Endothelial cell (in vitro differentiated cells): ENCODE measurements at places on chromosomes 5 and 9.

DNA sequence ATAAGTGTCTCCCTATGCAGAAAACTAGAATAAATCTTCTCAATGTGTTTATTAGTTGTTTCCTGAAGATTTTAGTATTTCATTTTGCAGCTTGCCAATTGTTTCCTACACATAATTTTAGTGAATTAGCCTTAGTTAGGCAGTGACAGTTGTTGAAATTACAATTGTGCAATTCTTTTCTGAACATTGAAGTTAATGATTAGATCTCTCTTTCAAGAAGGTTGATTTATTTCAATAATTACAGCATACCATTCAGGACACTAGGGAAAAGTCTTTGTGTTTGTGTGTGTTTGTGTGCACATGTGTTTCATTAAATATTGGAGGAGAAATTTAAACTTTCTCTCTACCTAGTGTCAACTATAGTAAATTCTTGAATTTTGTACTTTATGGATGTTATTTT, 199.6 kb upstream of the MPDZ start:
- no peak for DNase-seq

- no peak for DNase-seq
Observed at GRCh38 chr9:112218908-112219307, 43.8 kb upstream of the SUSD1 start.

DNA sequence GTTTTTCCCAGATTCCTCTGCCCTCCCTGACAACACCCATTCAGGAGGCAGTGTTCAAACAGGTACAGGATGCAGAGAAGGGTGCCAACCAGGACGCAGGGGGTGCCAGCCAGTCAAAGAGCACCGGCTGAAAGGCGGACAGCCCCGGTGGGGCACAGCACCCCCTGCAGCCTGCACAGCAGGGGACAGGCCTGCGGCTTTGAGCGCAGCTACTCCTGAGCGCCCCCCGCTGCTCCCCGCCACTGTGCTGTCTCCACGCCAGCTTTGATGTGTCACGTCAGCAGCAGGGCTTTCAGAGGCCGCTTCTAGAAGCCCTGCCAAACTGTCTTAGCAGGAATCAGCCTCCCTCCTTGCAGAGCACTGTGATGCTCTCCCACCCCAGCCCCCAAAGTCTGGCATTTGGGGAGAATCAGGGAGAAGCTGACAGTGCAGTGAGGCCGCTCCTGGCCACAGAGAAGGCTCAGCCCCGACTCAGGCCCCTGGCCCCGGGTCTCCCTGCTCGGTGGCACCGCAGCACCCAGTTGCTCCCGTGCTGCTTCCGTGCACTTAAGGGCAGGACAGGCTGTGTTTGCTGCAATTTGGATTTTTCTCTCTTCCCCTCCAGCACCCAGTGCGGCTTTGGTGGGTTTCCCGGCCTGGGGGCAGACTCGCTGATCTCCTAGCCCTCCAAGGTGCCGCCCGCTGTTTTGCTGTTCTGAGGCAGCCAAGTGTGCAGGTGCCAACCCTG, 20.3 kb downstream of the AK8 start:
- DNase-seq: no peak

DNA sequence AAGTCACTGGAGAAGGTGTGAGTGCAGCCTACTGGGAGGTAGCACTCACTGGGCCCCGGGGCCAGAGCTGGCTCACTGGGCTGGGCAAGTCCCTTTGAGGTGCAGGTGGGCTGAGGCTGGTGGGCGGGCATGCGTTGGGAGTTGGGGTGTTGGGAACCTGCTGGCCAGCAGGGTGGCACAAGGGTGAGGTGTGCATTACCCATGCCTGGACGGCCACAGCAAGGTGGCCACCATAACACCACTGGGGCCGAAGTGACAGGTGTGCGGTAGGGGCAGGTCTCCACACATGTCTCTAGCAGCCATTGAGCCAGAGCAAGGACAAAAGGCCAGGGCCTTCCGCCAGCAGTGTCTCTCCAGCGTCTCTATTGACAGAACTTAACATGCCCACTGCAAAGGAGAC, 22.6 kb downstream of the PRRT1B start:
- no peak for DNase-seq

GRCh38 chr5:31221001-31221400, 27.5 kb downstream of the CDH6 start:
- no peak for DNase-seq

DNA sequence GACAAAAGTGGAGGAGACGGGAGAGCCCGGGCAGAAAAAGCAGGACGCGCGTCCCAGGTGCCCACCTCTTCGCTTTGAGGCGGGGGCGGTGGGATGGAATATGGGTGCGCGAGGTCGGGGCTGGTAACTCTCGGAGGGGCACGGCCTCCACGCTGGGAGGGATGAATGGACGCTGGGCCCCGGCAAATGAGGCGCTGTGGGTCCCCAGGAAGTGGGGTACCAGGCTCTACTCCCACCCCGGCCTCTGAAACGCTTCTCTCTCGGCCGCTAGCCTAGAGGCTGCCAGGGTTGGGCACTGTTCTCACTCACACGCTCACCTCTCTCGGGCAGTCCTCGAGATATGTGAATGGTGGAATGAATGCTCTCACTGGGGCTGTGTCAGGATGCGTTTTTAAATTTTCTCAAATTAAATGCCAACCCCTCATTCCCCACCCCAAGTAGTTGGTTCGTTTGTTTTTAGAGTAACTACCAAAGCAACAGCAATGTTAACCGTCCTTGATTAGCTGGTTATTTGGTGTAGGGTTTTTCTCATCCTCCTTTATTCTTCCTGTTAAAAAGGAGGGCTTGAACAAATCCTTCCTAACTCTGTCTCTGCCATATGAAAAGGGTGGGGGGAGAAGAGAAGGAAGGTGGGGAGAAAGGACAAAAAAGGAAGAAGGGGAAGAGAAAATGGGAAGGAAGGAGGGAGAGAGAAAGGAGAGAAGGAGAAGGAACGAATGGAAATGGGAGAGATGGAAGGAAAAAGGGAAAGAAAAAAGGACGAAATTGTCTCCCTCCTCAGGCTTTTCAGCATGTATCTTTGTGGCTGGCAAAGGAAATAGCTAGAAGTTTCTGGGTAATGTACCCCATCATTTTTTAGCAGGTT, 1.3 kb upstream of the EBF1 start:
- no peak for DNase-seq

DNA sequence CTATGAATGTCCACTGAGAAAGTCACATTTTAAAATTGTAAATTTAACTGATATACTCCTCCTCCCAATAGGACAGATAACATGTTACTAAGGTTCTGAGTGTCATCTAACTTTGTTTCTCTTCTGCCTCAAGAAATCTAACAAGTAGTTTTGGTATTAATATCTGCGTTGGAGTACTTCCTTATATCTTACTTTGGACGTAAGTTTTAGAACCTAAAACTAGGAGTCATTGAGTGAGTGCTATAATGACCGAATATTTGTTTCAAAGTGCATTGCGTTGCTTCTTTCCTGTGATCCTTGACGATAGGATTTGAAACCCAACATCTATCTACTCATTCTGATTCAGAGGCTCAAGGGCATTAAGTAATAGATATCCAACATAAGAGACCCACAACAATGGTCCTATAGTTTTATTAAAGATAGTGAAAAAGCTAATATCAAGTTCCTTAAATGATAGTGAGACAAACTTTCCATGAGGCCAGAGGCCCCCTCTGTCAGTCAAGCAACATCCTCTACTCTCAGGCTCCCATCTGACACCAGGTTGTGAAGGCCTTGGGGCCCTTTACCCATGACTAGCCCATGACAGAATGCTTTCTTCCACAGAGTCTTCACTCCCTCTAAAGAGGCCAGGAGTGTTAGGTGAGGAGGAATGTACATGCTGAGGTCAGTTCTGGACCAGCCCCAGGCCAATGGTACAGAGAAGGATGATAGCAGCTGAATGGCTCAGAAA, 45.3 kb upstream of the MAP3K1 start:
- no peak for DNase-seq

DNA sequence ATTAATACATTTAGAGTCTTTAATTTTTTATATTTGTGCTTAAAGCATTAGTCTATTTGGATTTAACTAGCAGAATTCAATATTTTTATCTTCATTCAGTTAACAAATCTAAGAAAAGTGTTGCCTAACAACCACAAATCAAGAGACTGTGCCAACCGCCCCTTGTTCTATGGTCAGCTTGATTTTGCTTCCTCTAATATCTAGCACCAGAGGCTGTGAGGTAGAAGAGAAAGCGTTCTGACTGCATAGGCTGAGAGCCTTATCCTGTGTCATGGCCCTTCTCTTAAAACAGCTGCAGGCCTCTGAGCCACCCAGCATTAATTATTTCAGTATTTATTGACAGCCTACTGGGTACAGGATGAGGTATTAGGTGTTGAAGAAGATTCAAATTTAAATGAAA, 693.0 kb upstream of the CDH6 start:
- DNase-seq: no peak

GRCh38 chr9:35516479-35516878, 26.6 kb downstream of the RUSC2 start:
- no peak for DNase-seq

GRCh38 chr9:93354451-93354850, 97.0 kb upstream of the FAM120A start:
- DNase-seq: no peak

DNA sequence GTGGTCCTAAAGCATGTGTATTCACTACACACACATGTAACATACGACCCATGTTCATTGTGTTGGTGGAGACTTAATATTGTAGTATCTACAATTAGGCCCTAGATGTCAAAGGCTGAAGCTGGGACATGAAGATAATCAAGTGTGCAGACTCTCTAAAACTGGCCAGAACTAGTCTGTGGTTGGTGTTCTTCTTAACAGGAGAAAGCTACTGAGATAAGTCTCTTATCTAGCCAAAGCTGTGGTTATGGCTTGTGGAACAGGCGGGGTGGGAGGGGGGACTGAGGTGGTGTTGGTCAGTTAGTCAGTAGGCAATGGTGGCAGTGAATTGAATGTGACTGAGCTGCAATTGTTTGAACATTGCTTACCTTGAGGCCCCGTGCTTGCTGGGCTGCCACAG, 112.7 kb upstream of the SLC24A2 start:
- DNase-seq: no peak

DNA sequence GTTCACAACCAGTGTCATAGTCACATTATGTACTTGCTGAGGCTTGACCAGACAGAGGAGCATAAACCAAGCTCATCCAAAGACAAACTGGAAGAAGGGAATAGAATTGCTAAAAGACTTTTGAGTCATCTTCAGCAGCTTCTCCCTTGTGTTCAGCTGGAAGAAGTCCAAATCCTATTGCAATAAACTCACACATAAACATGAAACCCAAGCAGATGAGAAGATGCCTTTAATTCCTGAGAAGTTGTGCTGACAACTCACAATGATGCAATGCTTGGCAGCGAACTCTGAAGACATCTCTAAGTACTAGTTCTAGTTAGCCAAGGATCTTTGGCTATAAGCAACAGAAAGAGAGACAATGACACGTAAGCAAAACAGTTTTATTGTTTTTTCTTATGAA, 642.1 kb downstream of the KCTD16 start:
- DNase-seq: no peak

DNA sequence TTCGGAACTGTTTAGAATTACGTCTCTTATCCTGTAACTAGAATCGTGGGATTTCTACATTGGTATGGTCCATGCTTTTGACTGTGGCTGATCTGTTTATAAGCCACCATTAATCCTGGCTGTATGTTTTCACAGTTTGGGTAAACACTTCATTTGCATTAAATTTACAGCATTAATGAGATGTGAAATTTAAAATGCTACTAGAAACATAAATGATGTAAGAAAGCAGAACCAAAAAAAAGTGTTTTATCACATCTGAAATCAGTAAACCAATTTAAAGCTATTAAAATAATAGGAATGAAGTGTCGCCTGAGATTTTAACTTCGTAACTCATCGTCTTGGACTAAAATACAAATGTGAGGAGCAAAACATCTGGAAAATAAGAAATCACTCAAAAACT, 201.7 kb downstream of the NFIB start:
- no peak for DNase-seq

GRCh38 chr9:134751622-134752021, 110.0 kb downstream of the COL5A1 start:
- no peak for DNase-seq

DNA sequence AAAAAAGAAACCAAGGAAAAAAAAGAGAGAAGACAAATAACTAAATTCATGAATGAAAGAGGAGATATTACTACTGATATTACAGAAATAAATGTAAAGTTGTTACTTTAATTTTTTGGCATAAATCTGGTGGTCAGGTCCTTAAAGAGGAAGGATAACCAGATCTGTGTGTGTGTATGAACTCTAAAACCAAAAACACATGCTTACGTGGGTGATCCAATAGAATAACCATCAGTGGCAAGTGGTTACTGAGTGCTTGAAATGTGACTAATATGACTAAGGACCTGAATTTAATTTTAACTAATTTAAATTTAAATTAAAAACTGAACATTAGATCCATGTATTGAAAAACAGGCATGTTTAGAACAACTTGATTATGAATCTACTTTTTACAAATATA, 10.3 kb downstream of the SLC28A3 start:
- DNase-seq: no peak

GRCh38 chr5:65198456-65199120, 283.1 kb downstream of the ADAMTS6 start:
- DNase-seq: no peak

- no peak for DNase-seq
Observed at GRCh38 chr9:132472199-132472598, 62.2 kb downstream of the CFAP77 start.

GRCh38 chr9:34559624-34560455, 29.7 kb downstream of the CNTFR start:
- DNase-seq: no peak

DNA sequence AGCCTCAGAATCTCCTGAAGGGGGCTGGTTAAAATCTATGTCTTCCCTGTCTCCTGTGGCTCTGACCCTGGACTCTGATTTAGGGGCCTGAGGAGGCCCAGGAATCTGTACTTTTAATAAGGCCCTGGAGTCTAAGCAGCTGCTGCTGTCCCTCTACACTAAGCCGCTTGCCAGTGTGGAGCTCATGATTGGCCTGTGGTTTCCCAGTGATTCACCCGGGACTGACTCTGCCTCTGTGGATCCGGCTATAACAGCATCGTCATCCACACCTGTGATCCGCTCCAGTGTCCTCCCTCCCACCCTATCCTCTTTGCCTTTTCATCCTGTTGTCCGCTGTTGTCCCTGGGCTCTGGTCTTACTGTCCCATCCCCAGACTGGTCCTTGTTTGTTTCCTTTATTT, 3.7 kb downstream of the SLC31A2 start:
- no peak for DNase-seq

DNA sequence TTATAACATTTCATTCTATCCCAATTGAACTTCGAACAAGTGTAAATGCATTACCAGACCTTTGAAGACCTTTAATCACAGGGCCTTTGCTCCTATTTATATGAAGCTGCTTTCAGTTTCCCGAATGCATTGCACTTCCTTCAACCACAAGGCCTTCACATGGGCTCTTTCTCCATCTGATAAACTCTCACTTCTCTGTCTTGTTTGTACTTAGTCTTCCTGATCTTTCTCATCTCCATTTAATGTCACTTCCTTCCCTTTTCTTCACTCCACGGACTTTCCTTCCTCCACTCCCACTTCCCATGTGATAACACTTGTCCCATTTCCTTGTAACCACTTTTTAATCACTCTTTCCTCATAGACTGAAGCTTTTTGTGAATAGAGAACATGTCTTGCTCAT, 74.3 kb upstream of the TNC start:
- no peak for DNase-seq

GRCh38 chr9:94799578-94800264, 73.2 kb downstream of the AOPEP start:
- DNase-seq: no peak
